ENCODE measurements at places on chromosomes 1 and 21.

DNA sequence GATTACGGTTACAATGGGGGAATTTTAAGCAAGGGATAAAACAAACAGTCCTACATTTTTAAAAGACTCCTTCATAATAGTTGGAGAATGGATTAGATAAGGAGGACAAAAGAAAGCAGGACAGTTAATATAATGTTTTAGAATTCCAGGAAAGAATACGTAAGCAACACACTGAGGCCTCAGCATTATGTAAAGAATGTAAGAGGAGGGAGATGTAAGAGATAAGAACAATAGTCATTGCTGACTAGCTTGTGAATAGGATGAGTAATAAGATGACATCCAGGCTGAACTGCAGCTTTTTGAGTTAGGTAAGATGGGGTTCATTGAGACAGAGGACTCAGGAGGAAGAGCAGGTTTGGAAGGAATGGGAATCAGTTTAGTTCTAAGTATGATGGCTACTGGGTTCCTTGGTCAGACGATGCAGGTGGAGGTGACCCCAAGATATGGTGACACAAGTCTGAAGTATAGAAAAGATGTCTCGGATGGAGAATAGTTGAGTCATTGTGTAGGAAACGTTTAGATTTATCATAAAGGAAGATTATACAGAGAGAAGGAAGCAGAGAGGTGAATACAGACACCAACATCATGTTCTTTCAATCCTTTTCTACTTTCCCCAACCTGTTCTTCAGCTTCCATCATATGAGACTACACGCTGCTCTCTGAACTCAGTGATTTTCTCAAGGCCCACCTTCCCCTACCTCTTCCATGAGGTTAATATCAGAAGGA is 372.8 kb downstream of the PTBP2 start:
- DNase-seq = peak; percentile 72

- peak; percentile 50 for DNase-seq
Measured at GRCh38 chr1:104706631-104707147, 957.0 kb downstream of the AMY1C start.

- peak; percentile 46 for DNase-seq
Measured at GRCh38 chr1:1434131-1434823, 1.2 kb upstream of the VWA1 start.

DNA sequence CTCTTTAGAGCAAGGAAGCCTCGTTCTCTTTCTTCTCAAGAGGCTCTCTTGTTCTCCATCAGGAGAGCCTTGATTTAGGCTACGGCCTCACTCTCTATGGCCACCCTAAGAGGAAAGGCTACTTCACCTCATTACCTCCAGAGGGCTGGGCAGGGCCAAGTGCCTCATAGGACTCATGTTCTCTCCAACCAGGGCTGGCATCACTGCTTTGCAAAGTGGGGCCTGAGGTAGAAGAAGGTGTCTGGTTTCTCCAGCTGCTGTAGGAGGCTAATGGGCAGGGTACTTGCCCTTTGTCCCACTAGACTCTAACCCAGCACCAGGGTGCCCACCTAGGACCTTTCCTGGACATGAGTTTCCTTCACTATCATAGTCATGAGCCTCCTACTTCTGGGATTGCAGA is 2.1 kb upstream of the ATXN7L2 start:
- DNase-seq = no peak

DNA sequence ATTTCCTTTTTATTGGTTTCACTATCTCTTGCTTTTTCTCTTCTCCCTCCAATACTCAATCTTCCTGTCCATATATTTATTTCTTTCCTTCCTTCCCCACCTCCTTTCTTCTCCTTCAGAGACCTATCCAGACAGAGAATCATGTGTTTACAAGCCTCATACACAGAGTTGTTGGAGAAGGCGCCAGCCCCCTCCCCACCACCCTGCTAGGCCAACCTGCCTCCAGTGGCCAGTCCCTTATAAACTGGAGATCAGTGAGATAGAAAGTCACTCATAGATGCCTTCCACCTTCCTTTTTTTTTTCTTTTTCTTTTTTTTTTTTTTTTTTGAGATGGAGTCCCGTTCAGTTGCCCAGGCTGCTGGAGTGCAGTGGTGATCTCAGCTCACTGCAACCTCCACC is 53.3 kb downstream of the CD247 start:
- no peak for DNase-seq

DNA sequence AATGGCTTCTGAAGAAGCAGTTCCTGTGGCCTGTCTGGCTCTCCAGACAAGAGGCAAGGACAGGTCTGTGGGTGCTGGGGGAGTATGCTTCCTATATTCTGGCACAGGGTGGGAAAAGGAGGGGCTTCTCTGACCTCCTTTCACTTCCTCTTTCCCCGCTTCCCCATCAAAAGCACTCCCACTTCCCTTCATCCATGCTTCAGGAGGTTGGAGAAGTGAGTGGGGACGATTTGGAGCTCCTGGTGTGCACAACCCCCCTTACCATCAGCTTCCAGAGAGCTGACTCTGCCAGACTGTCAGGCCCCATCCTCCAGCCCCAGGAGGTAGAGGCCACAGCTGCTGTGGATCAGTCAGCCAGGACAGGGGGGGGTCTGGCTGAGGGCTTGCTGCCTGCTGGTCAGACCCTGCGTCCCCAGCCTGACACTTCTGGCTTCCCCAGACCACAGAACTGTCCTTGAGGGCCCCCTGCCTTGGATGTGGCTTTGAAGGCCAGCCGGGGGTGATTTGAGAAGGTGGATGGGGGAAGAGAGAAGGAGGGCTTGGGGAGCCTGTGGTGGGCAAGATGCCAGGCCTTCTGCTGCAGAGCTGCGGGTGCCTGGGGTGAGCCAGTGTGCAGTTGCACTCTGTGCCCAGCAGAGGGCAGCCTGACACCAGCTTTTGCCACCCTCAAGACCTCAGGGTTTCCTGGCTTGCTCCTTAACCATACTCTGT is 21.5 kb upstream of the TMEM222 start:
- peak; percentile 95 for DNase-seq

- DNase-seq = peak; percentile 58
Measured at GRCh38 chr1:110011527-110012041, 22.8 kb upstream of the STRIP1 start.

GRCh38 chr1:180027949-180028445 is 73.4 kb downstream of the CEP350 start:
- DNase-seq = peak; percentile 88

- no peak for DNase-seq
Measured at GRCh38 chr1:30748699-30749401, 8.7 kb downstream of the LAPTM5 start.

- DNase-seq = peak; percentile 7
Measured at GRCh38 chr1:171310661-171311087, 3.3 kb upstream of the FMO4 start.

GRCh38 chr1:230156536-230156935 is 89.5 kb downstream of the GALNT2 start:
- DNase-seq = no peak

GRCh38 chr1:164602101-164602422 is 43.1 kb downstream of the PBX1 start:
- DNase-seq = no peak

- DNase-seq = no peak
Measured at GRCh38 chr1:23720256-23720995, 22.8 kb upstream of the ELOA start.

DNA sequence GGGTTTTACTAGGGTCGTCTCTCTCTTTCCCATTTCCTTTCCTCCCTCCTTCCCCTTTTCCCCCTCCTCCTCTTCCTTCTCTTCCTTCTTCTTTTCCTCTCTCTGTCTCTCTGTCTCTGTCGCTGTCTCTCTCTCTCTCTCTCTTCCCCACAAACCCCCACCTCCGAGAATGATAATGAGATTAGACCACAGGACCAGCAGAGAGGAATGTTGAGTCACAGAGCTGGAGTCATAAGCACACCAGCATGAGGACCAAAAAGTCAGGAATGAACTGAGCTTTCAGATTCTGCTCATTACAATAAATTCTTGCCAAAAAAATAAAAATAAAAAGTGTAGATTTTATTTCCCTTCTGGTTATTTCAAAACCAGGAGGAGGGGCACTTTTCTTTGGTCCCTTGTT is 377.4 kb downstream of the LTN1 start:
- DNase-seq = peak; percentile 93

DNA sequence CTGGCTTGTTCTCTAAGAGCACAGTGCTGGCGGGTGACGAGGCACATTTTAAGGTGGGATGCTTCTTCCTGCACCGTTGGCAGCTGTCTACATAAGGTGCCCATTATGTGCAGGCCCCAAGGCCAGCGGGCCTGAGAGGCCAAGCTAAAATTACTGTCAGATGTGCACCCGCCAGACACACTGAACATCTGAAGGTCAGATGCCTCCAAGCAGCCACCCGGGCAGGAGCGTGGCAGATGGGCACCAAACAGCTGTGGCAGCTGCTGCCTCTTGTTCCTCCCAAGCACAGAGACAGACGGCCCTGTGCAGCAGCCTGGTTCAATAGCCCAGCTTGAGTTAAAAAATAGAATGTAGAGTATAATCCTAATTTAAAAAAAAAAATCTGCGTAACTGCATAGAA is 211.9 kb upstream of the EDN2 start:
- no peak for DNase-seq

DNA sequence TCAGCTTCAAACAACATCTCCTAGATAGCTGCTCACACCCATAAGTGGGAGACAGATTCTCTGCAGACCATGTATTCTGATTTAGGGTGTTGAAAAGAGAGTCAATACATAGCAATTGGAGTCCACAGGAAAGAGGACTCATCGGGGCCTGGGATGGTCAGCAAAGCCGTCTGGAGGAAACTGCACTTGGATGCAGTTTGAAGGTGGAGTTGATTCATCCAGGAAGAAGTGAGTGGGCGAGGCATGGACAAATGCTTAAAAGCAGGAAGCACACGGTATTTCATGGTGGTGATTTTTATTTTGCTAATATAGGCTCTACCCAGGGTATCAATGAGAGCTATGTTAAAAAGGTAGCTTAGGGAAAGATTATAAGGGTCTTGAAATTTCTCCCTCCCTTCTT is 36.8 kb upstream of the DIRAS3 start:
- no peak for DNase-seq

- no peak for DNase-seq
Measured at GRCh38 chr1:146021050-146021445, 487 bp downstream of the HJV start.

- DNase-seq = peak; percentile 66
Measured at GRCh38 chr1:36123356-36123755, 1.7 kb downstream of the COL8A2 start.

DNA sequence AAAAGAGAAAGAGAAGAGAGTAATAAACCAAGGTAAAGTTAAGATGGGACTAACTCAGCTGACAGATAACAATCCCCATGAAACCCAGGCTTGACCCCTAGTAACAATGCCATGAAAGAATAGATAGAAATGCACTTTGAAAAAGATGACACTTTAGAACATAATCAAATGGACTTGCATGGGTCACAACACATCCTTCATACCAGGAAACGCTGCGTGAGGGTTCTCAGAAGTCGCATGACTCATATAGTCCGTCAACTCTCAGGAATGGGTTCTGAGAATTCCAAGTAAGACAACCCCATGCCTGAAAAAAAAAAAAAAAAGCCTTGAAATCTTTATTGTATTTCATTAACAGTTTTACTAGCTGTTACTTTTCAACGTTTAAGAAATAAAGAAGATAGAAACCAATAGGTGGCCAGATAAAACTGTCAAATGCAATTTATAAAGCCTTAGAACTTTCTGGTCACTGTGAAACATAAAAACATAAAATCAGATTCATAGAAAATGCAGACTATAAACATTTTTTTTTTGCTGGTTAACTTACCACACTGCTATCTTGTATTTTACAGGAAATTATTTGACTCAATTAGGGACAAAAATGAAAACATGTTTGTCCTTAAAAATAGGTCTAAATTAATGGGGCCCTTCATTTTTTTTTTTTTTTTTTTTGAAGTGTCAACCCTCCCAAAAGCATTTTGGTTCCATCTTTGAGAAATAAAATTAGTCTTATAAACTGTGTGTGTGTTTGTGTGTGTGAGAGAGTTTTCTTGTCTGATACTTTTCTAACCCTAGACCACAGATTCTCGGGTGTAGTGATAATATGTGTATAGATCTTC is 202.1 kb downstream of the NCAM2 start:
- peak; percentile 99 for DNase-seq

DNA sequence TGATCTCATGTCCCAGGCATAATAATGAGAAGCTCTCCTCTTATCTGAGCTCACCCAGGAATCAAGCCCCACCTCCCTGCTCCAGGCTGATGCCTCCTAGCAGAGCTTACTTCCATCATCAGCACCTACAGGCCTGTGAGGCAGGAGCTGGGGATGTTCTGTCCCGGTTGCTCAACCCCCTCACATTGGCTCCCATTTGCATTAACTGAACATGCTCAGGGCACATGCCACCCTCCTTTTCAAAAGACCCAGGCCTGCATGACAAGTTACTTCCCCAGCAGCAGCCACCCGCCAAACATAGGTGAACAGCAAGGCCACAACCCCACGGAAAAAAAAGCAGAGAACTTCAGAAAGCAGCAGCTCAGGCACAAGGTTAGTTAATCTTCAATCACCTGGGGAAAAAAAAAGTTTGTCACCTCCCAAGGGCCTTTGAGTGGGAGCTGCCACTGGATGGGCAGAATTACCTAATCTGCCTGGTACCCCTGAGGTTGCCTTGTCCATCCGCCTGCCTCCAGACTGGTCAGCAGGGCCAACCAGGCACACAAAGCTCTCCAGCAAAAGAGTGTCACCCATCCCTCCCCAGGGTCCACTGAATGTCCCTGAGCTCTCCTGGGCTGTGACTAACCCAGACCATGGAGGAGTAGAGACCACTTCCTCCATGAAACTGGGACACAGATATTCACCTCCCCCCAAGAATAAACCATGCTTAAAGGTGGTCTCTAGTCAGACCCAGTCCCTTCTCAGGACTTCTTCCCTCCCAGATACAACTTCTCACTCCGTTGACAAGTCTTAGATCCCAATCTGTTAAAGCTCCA is 4.4 kb downstream of the KCNN3 start:
- DNase-seq = no peak

GRCh38 chr1:239031310-239031709 is 355.1 kb upstream of the CHRM3 start:
- DNase-seq = no peak

DNA sequence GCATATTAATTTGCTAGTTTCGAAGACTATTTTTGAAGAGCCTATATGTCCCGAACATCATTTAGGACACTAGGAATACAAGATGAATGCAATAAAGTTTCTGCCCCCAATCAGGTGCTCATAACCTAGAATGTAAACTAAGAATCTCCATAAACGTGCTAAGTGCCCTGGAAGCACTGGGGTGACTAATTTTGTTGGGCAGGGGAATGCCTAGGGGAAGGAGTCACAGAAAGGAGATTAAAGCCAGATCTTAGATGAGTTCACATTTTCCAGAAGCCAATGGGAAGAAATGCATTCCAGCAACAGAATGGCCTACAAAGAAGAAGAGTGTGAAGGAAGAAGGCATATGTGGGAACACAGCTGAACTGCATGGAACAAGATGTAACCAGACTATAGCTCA is 19.5 kb downstream of the SCYL3 start:
- DNase-seq = peak; percentile 90

DNA sequence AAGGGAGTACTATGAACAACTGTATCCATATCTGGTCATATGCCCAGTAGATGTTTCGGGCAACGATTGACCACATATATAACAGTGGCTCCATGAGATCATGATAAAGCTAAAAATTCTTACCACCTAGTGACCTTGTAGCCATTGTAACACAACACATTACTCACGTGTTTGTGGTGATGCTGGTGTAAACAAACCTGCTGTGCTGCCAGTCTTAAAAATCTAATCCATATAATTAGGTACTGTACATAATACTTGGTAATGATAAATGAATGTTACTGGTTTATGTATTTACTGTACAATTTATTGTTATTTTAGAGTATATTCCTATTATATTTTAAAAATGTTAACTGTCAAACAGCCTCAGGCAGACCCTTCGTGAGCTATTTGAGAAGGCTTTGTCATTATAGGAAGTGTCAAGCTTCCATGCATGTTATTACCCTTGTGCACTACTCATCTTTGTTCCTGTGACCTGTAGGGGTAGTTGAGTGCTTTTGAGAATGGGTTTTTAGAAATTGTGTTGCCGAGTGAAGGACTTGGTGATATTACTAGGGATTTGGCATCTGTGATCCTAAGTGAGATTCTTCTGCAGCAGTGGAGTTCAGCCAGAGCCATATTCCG is 23.6 kb downstream of the DIP2A start:
- DNase-seq = no peak

All from fibroblast of skin of scalp (primary cell).